ENCODE measurements at places on chromosomes 3 and 15. TPM values are rescaled to one million over a fixed set of nuclear protein-coding genes. Genes with fewer than 3 reads are reported as not detected.
A peak's percentile ranks its signal among the peaks of the same experiment; 100 is the strongest.

- DNase-seq, result no peak
Measured at GRCh38 chr15:74725225-74725774, at the start of gene CYP1A1. CYP1A1 (minus strand) TSS chr15:74725528; CDS start chr15:74723097, 2,431 bp downstream.

- no peak for DNase-seq
Measured at GRCh38 chr3:72990701-72991395, 5.8 kb upstream of the PPP4R2 start.

- no peak for DNase-seq
Measured at GRCh38 chr3:9553948-9554513, 409 bp upstream of the LHFPL4 start.

PLA2G4E gene
- 0.05 TPM for total RNA-seq

- DNase-seq, result no peak
Measured at GRCh38 chr15:65926899-65927298, 57.6 kb downstream of the RAB11A start.

- no peak for DNase-seq
Measured at GRCh38 chr3:42755681-42756578, 17.1 kb downstream of the CCDC13 start.

DNA sequence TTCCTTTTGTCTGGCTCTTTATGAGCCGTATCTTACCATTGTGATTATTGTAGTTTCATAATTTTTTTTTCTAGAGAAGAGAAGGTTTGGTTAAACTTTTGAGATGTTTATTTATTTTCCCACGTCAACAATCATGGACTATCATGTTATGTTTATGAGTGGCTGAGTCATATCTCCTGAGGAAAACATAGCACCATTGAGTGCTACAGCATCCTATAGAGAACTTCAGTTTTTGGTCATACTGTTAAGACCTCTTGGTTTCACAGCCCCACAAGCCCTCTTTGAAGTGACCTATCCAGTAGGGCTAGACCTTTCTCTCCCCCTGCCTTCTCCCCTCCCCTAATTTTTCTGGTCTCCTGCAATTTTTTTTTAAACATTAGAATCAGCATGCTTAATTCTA is 20.8 kb downstream of the PIK3CA start:
- no peak for DNase-seq

DNA sequence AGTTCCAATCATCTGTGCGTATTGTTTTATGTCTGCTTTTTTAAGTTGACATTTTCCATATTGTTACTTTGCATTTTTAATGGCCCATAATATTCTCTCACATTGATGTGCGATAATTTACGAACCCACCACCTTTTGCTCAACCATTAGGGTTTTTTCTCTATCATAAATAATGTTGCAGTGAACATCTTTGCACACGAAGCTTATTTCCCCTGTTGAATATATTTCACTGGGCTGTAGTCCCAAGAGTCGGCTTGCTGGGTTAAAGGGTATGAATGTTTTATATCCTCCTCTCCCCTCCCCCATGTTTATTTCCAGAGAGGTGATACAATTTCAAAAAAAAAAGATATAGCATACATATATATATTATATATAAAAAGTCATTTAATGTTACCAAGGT is 272.7 kb upstream of the RGMA start:
- no peak for DNase-seq

CAND2 gene
- 0.42 TPM for total RNA-seq

- DNase-seq, result peak; percentile 22
Measured at GRCh38 chr3:142844339-142844977, 44.4 kb downstream of the PCOLCE2 start.

- peak; percentile 32 for DNase-seq
Measured at GRCh38 chr3:11335056-11335608, 62.9 kb downstream of the ATG7 start.

GATM gene
- total RNA-seq, result 40.2 TPM

DNA sequence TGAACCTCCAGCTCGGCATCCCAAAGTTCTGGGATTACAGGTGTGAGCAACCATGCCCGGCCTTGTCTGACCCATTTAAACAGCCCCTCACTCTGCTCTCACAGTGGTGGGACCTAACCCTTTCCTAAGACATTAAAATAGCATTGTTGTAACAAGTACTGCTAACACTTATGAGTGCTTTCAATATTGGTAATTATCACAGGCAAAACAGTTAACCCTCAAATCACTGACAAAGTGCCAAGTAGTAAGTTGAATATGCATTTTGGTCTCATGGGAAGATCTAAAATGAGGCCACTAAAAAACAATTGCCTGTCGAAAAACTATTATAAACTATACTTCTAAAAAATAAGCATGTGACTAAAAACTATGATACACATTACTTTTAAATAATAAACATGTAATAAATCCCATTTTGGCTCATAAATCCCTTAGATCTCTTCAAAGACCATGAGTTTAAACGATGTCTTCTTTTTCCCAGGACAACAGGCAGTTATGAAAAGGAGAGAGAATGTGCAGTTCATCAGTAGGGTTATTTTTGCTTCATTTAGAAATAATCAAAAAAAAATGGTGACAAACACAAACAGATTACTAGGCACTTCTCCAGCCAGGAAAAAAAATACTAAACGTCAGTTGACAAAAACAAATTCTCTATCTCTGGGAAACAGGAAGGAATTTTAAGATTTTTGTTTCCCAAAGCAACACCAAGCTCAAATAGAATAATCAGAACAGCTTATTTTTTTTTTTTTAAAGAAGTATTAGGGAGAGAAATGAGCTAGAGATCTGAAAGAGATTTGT is 95.4 kb downstream of the RFTN1 start:
- DNase-seq, result no peak

DNA sequence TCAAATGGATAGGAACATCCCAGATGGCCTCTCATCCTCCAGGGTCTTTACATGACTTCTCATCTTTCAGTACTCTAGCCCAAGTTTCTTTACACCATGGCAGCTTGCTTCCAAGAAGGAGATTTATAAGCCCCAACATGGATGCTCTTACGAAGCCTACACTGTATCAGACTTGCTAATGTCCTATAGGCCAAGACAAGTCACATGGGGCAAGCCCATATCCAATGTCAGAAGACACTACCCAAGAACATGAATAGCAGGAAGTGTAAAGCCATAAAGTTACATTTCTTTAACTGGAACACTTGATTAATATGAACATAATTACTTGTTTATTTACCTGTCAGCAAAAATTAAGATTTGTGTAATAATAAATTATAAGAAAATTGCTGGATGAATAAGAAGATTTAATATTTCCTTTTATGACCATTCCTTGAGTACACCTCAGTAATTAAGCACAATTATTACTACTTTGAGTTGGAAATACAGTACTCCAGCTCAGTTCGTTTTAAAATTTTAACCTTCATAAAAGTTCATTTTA is 5.1 kb downstream of the SPESP1 start:
- no peak for DNase-seq

DNA sequence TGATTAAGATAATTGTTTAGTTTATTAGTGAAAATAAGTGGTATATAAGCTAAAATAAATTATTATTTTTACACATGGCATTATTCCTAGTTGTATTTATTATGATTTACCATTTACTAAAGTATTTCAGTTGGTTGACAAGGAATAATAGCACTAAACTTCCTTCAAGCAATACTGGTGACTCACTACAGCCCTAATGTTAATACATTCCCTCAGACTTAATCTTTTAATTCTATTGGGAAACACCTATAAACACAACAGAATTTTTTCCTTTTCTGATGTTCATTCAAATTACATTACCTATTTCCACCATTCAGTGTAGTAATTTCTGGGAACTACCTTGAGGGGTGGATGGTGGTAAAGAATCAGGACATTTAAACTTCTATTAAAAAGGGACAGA is 264.0 kb downstream of the TIGIT start:
- DNase-seq, result no peak

DNA sequence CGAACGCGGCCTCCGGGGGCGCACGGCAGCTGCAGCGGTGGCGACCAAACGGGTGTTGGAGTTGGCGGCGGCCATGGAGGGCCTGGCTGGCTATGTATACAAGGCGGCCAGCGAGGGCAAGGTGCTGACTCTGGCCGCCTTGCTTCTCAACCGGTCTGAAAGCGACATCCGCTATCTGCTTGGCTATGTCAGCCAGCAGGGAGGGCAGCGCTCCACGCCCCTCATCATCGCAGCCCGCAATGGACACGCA is 725 bp downstream of the FEM1B start:
- DNase-seq, result no peak

CMTM7 gene
- total RNA-seq, result 12.5 TPM

MKRN3 gene
- total RNA-seq, result 2.3 TPM

- DNase-seq, result no peak
Measured at GRCh38 chr3:189567766-189568420, 63.3 kb upstream of the TP63 start.

TRIP4 gene
- total RNA-seq, result 14.5 TPM

- no peak for DNase-seq
Measured at GRCh38 chr3:151205482-151205881, 2.5 kb upstream of the GPR171 start.

SEMA3F gene
- total RNA-seq, result 4.4 TPM

DNA sequence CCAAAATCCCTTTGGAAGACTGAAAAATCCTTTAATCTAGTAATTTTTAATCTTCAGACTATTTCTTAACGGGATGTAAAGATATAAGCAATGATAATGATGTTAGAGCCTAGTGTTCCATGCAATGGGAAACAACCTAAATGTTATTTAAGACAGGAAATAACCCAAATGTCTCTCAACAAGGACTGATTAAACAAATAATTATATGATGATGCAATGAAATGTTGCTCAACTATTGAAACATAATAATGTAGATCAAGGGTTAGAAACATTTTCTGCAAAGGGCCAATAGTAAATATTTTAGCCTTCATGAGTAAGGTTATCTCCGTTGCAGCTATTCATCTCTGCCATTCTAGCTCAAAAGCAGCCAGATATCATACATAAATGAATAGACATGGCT is 275.4 kb downstream of the NEK10 start:
- DNase-seq, result no peak

DNA sequence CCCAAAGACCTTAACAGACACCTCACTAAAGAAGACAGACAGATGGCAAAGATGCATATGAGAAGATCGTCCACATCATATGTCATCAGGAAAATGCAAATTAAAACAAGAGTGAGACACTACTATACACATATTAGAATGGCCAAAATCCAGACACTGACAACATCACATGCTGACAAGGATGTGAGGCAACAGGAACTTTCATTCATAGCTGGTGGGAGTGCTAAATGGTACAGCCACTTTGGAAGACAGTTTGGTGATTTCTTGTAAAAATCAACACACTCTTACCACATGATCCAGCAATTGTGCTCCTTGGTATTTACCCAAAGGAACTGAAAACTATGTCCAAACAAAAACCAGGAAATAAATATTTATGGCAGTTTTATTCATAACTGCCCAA is 17.6 kb downstream of the CHDH start:
- no peak for DNase-seq

SAMMSON gene
- under 0.01 TPM for total RNA-seq

- no peak for DNase-seq
Measured at GRCh38 chr3:16695710-16696109, 90.5 kb upstream of the DAZL start.

- no peak for DNase-seq
Measured at GRCh38 chr15:56798639-56799038, 65.3 kb upstream of the ZNF280D start.

DNA sequence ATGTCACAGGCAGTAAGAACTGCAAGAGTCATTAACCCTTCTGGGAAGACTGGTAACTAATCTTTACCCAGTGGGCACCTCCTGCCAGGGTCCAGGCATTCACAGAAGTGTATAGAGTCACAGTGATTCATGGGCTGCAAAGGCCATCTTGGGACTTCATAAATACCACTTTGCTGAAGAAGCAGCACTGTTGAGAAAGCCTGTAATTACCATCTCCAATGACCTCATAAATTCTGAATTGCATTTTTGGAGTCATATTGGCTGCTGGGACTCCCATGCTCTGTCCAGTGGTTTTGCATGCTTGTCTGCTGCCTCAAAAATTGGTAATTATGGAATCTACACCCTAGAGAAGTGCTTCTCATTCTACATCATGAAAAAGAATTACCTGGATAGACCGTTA is 837.2 kb downstream of the NTRK3 start:
- no peak for DNase-seq

CNTN4 gene
- 9.9 TPM for total RNA-seq

- DNase-seq, result no peak
Measured at GRCh38 chr3:132290833-132291232, 26.4 kb upstream of the ACP3 start.

- no peak for DNase-seq
Measured at GRCh38 chr15:85976986-85977385, 102.7 kb upstream of the AGBL1 start.

GRCh38 chr3:98901119-98901391 is 440 bp downstream of the DCBLD2 start:
- DNase-seq, result no peak

DNA sequence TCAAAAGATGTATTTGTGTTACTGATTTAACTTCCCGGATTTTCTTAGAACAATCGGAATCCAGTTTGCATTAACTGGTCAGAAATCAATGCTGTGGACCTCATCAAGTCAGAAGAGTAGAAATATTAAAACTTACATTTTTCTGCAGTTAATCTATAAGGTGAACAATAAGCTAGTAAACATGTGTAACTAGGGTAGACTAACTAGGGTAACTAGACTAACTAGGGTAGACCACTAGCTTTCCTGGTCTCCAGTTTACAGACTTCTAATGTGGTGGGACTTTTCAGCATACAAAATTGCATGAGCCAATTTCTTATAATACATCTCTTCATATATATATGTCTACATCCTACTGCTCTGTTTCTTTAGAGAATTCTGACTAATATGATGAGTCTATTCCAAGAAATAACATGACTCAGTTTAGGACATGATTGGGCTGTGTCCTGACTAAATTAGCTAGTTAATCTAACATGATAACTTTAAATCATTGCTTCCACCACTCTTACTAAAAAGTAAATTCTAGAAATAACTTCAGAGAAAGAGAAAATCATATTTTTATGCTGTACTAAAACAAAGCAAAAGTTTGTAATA is 5.3 kb downstream of the PLSCR2 start:
- DNase-seq, result no peak

ROPN1 gene
- total RNA-seq, result 0.09 TPM

DNA sequence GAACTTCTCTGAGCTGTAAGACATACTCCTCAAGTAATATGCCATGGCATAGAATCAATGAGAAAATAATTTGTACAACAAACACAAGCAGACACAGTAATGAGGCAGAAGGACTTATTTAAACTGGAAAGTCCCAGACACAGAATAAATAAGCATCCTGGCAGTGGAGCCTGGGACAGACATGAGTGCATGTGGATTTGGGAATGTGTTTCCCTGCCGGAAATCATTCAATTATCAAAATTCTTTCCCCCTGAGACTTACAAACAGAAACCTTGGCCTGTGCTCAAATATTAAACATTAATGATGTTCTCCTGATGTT is 520.1 kb downstream of the ROBO1 start:
- DNase-seq, result no peak

DNA sequence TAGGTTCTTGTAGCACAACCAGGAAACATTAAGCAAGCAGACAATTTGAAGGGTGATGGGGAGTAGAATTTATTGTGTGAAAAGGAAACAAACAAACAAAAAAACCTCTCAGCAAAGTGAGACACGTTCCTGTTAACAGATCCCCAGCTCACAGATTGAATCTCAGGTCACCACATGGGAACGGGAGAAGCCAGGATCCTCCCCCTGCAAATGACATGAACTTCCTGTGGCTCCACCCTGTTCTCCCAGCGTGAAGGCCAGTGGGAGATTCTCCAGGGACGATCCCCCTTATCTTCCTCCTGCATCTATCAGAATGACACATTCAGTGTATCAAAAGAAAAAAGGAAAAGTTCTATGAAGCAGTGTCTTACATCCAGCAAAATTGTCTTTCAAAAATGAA is 1488.1 kb downstream of the OTOL1 start:
- DNase-seq, result no peak

- DNase-seq, result no peak
Measured at GRCh38 chr3:1330107-1330506, 237.3 kb downstream of the CNTN6 start.

Measured in thymus (tissue), 14 donors.